ENCODE measurements at places on chromosomes 3 and 15.

- no peak for DNase-seq
Observed at GRCh38 chr3:152524198-152525140, 255.7 kb downstream of the MBNL1 start.

DNA sequence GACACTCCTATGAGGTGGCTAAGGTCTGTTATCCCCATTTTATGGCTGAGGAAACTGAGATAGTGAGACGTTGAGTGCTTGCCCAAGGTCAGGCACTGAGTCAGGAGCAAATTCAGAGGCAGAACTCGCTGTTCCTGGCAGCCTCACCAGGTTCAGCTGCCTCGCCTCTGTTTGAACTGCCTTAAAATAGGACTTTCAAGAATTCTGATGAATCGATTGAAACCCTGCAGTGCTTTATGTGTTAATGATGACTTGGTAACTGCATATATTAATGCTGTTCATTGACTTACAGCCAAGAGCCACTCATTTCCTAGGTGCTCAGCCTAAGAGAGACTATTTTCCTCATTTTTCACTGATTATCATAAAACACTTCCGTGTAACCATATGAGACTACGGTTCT lies 79.5 kb upstream of the BHLHE40 start:
- no peak for DNase-seq

DNA sequence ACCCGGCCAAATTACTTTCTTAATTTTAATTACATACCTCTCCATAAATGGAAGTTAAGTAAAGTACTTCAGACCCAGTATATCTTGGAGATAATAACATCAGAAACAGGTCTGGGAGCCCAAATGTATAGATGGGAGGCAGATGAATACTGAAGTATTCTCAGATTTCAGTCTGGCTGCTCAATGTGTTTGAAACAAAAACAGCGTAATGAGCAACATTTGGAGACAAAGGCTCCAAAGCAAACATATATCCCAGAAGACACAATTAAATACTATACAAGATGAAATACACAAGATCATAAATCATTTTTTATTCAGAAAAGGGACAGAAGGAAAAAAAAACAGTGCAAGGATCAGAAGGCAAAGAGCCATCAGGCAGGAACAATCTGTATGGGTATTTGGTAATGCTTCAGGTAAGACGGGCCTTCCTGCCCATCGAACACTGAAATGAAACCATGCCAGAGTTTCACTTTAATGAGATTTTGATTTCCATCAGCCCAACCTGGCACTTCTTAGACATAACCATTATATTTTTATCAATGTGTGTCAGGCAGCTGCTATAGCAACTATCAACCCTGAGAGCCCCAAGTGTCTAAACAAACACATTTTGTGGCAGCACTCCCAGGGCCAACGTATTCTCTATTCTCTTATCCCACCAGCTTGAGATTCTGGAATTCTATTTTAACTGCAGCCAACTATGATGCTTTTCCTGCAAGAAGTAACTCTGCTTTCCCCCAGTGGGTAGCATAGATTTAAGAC lies 210.8 kb downstream of the STT3B start:
- DNase-seq, result no peak

DNA sequence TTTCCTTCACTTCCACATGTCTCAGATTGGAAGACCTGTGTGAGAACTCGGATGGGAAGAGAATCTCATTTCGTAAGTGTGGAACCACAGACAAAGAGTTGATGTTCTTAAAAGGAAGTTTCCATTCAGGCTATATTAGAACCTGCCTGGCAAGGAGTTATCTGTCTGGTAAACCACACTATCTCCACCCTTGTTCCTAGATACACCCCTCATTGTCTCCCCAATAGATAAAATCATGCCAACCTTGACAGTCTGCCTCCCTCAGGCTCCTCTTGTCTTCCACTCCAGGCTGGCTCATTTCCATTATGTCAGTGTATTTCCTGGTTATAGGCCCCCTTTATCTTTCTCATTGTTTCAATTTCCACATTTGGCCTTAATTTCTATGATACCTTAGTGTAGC lies 89.2 kb downstream of the TMEM108 start:
- no peak for DNase-seq

DNA sequence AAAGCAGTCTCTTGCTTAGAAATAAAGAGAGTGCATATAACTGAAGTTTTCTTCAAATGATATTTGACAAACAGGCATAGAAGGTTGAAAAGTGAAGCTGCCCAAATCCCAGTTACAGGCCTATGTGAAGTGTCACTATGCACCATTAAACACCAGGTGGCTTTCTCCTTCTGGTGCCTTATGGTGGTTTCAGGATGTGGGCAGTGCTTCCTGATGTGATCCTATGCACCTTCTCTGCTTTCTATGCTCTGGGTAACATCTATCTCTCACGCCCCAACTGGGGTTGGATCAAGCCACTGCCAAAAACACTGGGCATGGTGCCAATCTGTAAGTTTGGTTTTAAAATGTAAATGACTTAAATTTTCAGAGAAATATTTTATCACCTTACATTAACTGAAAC lies 744.7 kb downstream of the TUSC7 start:
- DNase-seq, result no peak

DNA sequence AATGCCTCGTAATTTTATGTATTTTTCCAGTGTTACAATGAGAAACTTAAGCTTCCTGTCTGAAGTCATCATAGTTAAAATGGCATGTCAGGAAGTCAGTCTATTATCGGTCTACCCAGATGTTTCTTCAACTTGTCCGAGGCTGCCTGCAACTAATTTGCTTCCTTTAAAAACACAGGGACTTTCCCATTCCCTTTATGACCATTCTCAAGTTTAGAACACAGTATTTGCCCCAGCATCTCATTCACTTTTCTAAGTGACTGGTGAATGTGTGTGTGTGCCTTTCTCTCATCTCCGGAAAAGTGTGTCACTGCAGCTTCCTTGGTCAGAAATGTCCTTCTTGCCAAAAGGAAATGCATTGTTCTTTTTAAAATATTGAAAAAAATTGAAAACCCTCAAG lies 466.6 kb downstream of the RAP2B start:
- DNase-seq, result no peak

DNA sequence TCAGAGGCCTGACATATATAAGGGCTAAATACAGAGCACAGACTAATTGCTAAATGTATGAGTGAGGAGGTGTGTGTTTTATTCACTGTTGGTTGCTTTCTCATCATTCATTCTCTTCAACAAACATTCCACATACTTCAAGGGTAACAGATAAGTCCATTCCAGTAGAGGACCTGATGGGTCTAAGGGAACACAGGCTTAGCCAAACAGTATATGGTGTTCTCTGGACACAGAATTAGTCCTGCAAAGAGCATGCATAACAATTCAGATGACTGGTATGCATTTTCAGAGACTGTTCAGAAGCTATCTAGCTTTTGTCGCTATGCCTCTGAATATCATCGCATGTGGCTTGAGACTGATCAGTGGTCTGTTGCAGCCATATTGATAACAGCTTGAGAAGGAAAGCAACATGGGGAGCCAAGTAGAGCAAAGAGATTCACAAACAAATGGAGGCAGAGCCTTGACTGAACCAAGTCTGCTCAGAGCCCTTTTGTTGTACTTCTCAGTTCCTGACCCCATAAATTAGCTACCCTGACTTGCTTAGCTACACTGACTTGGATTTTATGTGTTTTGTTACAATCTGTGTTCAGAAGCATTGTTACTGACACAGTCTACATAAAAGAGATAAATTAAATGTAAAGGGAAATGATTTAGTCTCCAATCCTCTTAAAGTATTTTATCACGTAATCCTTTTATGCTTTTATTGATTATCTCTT lies 1178.7 kb downstream of the ROBO1 start:
- no peak for DNase-seq

DNA sequence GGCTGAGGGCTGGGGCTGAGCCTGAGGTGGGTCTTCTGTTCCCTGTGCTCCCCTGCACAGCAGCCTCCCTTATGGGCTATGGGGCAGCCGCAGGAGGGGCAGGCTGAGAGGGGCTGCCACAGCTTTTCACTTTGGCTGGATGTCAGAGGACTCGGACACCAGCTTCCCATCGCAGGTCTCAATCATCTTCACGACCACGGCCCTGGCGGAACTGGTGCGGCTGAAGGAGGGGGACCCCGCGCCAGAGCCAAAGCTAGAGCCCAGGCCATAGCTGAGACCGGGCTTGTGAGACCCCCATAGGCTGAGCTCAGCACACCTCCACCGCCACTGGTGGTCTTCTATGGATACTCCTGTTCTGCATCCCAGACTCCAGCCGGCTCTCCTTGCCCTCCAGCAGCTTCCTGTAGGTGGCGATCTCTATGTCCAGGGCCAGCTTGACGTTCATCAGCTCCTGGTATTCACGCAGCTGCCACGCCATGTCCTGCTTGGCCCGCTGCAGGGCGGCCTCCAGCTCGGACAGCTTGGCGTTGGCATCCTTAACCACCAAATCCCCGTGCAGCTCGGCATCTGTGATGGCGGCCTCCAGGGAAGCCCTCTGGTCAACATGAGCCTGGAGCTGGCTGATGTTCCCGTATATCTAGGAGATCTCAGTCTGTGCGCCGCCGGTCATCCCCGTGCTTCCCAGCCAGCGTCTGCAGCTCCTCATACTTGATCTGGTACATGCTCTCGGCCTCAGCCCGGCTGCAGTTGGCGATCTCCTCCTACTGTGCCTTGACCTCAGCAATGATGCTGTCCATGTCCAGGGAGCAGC lies 181.7 kb upstream of the SYNPR start:
- DNase-seq, result no peak

- DNase-seq, result no peak
Observed at GRCh38 chr3:28777806-28778475, 429.3 kb upstream of the AZI2 start.
